ENCODE measurements at places on chromosomes 7 and 10.
A peak's percentile ranks its signal among the peaks of the same experiment; 100 is the strongest.

DNA sequence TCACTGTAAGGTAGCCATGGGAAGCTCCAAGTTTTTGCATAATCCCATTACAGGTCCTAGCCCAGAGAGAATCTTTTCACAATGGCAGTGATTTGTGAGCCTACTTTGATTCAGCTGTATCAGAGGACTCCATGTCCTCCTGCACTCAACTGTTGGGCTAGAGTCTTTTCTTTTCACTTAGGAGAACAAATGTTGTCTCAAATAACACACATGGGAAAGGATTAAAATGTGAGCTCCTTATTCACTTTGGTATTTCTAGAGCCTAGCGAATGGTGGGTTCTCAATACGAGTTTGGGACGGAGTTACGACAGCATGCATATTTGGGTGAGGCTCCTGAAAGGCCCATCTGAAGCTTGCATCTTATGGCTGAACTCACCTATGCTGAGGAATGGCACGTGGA is 183.5 kb upstream of the STEAP4 start:
- no peak for DNase-seq

DNA sequence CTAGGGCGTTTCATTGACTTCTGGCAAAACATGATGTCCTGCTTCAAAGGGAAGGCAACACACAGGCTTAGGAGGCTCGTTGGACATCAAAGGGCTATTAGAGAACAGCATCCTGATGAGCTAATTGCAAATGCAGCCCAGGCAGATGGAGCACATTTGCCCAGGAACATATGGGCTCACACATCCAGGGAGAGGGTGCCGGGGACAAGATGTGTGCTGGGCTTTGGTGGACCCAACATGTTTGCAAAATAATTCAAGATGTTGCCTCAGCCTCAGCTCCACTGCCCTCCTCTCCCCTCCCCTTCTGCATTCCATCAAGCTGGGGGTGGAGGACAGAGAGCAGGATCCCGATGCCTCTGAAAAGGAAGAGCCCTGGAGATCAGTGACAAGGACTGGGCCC is 217.1 kb upstream of the ZMIZ1 start:
- DNase-seq, result no peak

- no peak for DNase-seq
These were observed 42.8 kb upstream of the PRSS58 start for GRCh38 chr7:142300689-142301088.

GRCh38 chr10:120598386-120598785 is 141.4 kb downstream of the PLPP4 start:
- DNase-seq, result peak; percentile 79

- DNase-seq, result no peak
These were observed 47.8 kb upstream of the RET start for GRCh38 chr10:43029043-43029442.

DNA sequence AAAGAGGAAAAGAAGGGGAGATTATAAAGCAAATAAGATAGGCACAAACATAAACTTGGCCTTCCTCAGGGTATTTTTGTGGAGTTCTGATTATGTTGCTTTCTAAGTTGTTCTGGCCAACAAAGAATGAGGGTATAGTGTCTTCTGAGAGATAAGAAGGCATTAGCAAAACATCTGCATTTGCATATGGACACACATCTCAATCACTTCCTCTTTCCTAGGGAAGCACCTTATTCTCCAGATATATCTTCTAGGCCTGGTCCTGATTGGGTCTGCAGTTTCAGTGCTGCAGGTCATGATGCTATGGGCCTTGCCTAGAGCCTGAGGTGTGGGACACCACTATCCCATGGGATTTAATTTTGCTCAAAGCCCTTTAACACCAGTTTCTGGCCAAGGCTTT is 308.8 kb upstream of the PHYHIPL start:
- DNase-seq, result no peak

DNA sequence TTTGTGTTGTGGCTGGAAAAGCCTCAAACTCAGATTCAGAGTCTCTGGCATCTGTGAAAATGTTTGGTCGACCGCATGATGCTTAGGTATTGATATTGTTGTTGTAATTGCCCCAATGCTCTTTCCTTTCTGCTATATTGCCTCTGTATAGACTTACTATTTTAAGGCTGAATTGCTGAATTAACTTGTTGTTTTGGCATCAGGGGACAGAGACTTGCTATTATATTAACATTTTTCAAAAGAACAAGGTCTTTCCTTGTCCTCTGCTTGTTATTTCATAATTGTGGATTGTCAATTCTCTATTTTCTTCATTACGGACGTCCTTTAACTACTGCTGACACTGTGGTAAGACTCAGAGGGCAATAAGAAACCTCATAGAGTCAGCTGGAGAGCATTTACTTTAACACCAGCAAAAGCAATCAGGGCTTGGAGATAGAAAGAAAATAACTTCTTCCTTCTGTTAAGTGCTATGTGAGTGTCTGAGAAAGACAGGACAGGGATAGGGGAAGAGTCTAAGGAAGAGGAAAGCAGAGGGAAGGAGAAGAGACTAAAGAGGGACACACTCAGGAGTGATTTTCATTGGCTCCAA is 17.6 kb downstream of the CPED1 start:
- no peak for DNase-seq

DNA sequence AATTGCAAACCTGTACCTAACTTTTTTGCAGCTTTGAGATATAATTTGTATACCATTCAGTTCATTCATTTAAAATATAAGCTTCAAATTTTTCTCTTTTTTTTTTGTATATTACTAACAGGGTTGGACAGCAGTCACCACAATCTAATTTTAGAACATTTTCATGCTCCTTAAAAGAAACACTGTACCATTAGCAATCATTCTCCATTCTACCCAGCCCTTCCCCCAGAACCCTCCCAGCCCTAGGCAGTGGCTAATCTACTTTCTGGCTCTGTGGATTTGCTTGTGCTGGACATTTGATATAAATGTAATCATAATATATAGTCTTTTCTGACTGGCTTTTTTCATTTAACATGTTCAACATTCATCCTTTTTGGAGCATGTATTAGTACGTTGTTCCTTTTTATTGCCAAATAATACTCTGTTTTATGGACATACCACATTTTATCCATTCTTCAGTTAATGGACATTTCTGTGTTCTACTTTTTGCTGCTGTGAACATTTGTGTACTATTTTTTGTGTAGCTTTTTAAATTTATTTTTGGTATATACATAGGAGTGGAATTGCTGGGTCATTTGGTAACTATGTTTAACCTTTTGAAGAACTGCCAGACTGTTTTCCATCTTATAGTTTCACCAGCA is 40.9 kb upstream of the ST7 start:
- DNase-seq, result no peak

DNA sequence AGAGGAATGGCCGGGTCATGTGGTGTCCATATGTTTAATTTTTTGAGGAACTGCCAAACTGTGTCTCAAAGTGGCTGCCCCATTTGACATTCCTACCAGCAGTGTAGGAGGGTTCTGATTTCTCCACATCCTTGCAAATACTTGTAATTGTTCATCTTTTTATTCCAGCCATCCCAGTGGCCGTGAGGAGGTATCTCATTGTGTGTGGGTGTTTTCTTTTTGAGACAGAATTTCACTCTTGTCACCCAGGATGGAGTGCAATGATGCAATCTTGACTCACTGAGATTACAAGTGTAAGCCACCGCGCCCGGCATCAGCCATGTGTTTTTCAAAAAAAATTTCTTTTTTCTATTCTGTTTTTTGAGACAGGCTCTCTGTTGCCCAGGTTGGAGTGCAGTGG is 38.7 kb upstream of the DLG5 start:
- peak; percentile 79 for DNase-seq

- no peak for DNase-seq
These were observed 32.6 kb downstream of the PTPN12 start for GRCh38 chr7:77569514-77570232.

GRCh38 chr7:80392229-80393169 is 119.4 kb downstream of the GNAT3 start:
- DNase-seq, result no peak

- no peak for DNase-seq
These were observed 141.7 kb upstream of the ITGB1 start for GRCh38 chr10:33099748-33100147.

GRCh38 chr7:114720725-114721124 is 201.2 kb upstream of the MDFIC start:
- no peak for DNase-seq

DNA sequence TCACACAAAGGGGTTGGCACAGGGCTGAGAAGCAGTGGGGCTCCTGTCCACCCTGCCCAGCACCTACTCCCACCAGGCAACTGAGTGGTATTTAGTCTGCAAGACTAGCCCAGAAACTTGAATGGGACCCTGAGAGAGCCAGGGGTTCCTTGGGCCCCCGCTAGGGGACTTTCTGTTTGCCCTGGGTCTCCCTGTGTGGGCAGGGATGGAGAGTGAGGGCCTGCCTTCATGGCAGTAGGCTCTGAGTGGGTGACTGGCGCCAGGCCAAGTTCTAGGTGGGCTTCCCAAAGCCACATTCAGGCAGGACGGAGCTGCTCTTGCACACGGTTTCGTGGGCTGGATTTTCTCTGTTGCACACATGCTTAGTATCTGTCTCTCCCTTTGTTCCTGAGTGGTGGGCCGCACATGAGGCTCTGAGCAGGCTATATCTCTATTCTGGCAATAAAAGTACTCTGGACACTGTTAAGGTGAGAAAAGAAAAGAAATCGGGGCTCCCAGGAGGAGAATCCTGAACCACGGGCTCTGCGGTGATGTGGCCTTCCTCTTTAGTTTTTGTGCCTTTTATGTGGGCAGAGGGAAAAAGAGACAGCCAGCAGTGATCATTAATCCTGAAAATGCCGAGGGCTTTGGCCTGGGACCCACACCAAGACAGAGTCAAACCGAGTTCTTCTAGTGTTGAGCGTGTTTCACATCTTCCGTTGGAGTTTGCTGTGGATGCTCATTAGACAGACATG is 26.9 kb downstream of the IL2RA start:
- no peak for DNase-seq
